ENCODE measurements at places on chromosomes 11 and 22.

DNA sequence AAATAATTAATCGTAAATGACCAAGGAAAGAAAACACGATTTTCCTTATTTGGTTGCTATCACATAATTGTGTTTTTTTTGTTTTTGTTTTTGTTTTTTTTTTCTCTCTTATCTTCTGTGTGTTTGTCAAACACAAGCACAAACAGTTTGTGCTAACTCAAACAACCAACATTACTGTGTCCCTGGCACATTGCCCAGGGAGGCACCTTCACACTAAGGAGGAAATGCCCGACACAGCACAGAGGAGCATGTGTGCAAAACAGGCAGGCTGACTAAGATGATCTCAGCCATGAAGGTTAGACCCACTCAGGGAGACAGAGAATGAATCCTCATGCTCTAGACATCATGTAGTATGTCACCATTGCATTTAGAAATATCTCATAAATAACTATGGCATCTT lies 130.1 kb downstream of the SOX6 start:
- DNase-seq: no peak

GRCh38 chr11:95453616-95454171 lies 222.7 kb upstream of the SESN3 start:
- no peak for DNase-seq

GRCh38 chr11:99410636-99411035 lies 389.9 kb downstream of the CNTN5 start:
- DNase-seq: no peak

DNA sequence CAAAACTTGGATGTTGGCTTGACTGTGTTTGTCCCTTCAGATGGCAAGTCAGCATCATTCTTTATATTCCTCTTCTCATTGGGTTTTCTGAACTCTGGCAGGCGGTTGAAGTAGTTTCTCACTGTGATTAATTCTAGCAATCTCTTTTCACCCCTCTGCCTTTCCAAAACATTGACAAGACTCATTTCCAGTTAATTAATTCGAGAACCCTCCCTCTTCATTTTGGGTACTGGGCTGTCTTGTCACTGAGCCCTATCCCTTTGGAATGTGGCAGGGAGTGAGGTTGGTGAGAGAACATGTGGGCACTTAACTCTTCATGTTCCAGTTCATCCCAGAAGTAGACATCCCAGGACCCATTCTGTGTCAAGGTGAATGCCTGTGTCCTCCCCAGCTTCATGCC lies 133.0 kb downstream of the WNT7B start:
- DNase-seq: peak; percentile 61

DNA sequence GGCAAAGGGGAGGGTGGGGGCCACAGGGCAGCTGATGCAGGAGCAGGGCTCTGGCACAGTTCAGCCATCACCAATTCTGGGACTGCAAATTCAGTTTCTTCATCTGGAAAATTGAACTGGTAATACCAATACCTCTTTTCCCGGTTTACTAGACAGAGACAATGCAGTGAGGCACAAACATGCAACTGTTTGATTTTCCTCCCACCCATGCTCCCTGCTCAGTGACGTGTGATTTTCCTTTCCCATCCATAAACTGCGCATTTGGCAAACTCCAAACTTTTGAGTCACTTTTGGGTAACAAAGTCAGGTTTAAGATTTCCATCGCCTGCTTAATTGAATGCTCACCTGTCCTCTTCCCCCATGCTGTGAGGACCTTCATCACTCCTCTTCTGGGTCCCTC lies 23.2 kb downstream of the P2RY2 start:
- DNase-seq: no peak

GRCh38 chr11:66346476-66347424 lies 679 bp downstream of the B4GAT1 start:
- peak; percentile 41 for DNase-seq

DNA sequence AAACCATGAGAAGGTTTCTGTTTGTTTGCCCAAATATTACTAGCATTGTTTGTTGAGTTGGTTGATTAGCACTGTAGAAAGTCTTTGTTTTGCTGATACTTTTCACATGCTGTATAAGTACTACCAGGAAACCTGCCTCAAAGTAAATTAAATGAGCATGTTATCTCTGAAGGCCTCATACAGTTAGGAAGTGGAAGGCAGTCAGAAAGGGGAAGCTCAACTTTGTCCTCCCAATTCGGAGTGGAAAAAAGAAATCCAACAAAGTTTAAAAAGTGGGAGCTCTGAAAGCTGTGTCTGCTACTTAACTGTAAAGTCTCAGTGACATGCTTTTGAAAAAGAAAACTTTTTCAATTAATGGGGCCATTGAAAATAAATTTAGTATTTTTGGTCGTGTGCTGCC lies 188.3 kb upstream of the BLID start:
- DNase-seq: no peak

- DNase-seq: no peak
Measured at GRCh38 chr11:60511393-60511792, 3.8 kb upstream of the MS4A13 start.

DNA sequence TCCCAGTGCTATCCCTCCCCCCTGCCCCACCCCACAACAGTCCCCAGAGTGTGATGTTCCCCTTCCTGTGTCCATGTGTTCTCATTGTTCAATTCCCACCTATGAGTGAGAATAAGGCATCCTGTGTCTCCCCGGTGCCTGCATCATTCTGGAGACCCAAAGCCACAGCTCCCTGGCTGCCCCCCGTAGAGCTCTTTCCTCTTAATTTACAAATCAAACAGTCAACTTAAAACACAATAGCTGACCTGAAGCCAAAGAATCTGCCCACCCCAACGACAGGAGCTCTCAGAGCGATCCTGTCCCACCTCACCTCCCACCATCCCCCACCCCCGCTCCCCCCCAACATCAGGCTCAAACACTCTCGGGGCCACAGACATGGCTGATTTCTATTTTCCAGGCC lies 558.3 kb downstream of the BRD1 start:
- peak; percentile 36 for DNase-seq

GRCh38 chr11:132941024-132941646 lies 591.2 kb downstream of the OPCML start:
- peak; percentile 45 for DNase-seq

GRCh38 chr22:22519591-22519990 lies 479 bp downstream of the ZNF280A start:
- DNase-seq: peak; percentile 79

DNA sequence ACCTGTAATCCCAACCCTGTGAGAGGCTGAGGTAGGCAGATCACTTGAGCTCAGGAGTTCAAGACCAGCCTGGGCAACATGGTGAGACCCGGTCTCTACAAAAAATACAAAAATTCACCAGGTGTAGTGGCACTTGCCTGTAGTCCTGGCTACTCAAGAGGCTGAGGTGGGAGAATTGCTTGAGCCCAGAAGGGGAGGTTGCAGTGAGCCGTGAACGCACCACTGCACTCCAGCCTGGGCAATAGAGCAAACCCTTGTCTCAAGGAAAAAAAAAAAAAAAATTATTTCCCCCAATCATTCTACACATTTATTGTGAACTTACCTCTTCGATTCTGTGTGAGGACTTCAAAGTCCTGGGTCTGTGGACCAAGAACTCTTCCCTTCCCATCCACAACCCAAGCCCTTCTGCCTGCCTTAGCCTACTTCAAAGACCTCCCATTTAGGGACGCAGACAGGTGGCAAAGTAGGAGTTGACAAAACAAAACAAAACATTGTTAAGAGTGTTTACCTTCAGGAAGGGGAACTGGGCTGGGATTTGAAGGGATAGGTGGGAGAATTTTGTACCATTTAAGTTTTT lies 3.8 kb upstream of the WEE1 start:
- DNase-seq: no peak

DNA sequence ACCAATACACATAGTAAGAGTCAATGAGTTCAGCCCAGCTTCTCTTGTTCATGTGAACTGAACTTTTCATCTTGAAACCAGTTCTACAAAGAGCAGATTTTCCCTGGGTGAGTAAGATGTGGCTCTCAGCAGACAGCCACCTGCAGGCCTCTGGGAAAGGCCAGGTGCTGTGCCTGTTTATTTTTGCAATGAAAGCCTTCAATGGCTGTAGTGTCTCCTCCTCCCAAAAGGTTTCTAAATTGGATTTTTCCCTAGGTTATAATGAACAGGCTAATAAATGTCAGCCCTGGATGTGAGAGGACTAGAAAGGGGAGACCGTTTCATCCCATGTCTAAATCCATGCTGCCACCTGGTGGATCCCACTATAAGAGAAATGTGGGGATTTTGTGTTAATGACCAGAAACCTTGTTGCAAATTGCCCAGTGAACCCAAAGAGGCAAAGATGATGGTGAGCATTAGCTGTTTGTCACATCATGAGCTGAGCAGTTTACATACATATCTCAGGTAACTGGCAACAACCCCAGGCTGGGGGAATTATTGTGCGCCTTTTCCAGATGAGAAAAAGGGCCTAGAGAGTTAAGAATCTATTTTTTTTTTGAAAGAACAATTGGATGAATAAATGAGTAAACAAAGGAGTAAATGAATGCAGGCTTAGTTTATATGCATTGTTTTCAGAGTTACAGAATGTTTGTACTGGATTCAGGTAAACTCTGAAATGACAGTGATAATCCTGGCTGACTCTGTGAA lies 12.7 kb downstream of the C11orf91 start:
- DNase-seq: peak; percentile 75

DNA sequence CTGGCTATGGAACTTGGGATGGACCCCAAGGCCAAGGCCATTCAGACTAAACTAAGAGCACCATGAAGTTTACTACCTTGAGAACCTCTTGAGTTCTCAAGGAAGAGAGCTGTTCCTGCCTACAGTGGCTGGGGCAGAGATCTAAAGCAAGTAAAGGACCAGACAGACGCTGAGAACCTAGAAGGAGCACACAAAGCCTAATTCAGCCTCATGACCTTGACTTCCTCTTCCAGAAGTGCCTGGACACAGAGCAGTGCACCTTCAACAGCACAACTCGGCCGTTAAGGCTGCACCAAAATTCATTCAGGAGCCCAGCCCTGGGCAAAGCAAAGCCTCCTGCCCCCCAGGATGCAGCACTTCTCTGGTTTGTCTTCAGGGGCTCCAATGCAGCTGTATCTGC lies 82.9 kb upstream of the AKIP1 start:
- no peak for DNase-seq

DNA sequence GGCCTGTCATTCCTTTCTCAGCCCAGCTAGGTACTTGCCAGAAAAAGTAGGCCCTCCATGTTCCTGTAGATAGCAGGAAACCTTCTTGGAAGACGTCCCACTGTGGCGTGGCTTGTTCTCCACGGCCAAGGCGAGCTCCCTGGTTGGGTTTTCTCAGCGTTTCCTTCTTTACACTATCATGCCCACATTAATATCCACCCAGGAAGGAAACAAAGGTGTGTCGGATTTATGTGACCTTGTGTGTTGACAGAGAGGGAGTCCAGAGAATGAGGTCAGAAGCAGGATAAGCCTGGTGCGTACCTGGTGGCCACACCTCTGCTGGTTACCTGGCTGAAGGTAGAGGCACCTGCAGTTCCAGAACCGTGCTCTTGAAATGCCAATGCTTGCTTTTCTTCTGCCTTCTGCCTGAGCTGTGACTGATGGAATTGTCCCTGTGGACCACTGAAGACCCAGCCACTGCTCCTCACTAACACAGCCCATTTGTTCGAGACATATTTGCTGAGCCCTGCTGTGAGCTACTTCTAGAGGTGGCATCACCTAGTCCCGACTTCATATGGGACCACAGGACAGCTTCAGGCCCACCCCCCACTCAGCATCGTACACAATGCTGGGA lies 7.9 kb downstream of the ASPHD2 start:
- no peak for DNase-seq

- peak; percentile 91 for DNase-seq
Measured at GRCh38 chr11:20022363-20023081, 137.8 kb downstream of the DBX1 start.

DNA sequence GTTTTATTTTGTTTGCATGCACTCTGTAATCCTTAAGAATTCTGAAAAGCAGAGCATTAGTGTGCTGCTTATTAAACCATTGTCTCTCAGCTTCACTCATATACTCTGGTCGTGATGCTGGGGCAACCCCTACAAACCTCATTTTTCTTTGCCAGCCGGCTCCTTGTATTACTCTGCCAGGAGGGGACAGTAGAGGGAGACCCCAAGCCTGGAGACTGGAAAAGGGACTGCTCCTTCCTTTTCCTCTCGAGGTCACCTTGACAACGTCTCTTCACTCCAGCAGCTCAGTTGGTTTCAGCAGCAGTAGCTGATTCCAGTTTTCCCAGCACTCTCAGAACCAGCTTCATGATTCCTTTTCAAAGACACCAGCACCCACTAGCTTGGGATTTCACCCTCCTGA lies 2.8 kb upstream of the JHY start:
- DNase-seq: peak; percentile 47

- peak; percentile 24 for DNase-seq
Measured at GRCh38 chr11:115920841-115921480, 416.7 kb upstream of the CADM1 start.

DNA sequence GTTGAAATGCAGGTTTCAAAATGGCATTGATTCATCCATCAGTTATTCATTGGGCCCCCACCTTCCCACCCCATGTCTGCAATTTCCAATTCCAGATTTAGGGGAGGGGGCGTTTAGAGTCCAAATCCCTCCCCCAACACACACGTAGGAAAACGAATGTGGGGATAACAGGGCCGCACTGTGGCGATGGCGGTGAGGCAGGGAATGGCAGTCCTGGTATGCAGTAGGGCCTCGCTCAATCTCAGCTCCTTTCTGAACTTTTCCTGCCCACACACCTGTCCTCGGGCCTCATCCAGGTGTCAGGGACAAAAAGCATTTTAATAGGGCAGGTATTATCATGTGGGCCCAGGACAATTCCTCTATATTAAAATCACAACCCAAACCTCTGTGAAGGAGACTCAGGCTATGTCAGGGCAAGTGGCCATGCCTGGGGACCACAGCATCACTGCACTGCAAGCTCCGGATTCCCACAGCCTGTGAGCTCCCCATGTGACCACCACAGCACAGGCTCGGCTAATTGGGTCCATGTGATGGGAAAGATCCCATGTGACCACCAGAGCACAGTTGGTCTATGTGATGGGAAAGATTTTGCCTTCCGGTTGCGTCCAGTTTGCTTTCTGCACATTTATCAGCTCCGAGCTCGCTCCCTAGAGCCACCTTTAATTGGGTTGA lies 44.5 kb downstream of the RTL6 start:
- DNase-seq: no peak

- no peak for DNase-seq
Measured at GRCh38 chr11:1696608-1697570, at the start of gene KRTAP5-6. KRTAP5-6 (plus strand) TSS chr11:1697195; CDS start chr11:1697246, 51 bp downstream.

- peak; percentile 65 for DNase-seq
Measured at GRCh38 chr11:26297189-26297975, 34.5 kb upstream of the ANO3 start.

DNA sequence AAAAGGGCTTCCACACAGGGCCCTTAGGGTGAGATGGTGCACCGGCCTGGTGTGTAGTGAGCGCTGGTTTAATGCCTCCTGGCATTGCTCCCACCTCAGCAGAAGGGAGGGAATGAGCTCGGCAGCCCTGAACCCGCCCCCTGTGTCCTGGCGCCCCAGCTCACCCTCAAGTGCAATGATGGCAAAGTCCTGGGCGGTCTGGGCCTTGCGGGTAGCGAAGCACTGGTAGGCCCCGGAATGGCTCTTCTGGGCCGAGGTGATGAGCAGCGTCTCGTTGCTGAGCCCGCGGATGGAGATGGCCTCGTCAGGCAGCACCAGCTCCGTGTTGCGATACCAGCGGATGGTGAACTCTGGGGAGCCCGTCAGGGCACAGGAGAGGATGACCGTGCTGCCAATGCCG lies 193.3 kb downstream of the CEP164 start:
- DNase-seq: no peak

Data from neural progenitor cell (in vitro differentiated cells).